ENCODE measurements at places on chromosomes 6 and 20.

- DNase-seq = no peak
Observed at GRCh38 chr6:144939921-144940320, 654.8 kb downstream of the UTRN start.

DNA sequence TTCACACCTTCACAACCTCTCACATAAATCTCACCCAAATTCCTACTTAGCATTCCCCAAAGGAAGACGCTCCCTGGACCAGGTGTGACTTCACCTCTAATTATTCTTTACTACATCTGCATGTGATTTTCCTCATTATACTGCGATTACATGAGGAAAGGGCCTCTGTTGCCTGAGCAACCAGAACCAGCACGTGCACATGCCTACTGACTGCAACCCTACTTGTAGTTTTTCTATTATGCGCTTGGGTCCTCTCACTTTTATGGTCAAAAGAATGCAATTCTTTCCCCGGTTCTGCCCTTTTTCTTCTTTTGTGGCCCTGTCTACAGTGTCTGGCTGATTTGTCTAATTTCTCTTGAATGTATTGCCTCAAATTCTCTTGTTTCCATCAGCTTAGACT, 20.4 kb upstream of the ANKEF1 start:
- DNase-seq = no peak

- no peak for DNase-seq
Observed at GRCh38 chr6:143507358-143508145, 4.0 kb downstream of the FUCA2 start.

GRCh38 chr6:126657561-126658175, 317.8 kb downstream of the CENPW start:
- DNase-seq = peak; percentile 42

GRCh38 chr20:64256282-64256935, 861 bp downstream of the PCMTD2 start:
- DNase-seq = no peak

- DNase-seq = no peak
Observed at GRCh38 chr6:116003668-116004067, 57.0 kb downstream of the FRK start.

- no peak for DNase-seq
Observed at GRCh38 chr6:105072798-105073199, 107.0 kb downstream of the POPDC3 start.

- DNase-seq = no peak
Observed at GRCh38 chr6:71300561-71301168, 12.1 kb downstream of the OGFRL1 start.

GRCh38 chr6:135182071-135183001, 1.2 kb downstream of the MYB start:
- DNase-seq = no peak

DNA sequence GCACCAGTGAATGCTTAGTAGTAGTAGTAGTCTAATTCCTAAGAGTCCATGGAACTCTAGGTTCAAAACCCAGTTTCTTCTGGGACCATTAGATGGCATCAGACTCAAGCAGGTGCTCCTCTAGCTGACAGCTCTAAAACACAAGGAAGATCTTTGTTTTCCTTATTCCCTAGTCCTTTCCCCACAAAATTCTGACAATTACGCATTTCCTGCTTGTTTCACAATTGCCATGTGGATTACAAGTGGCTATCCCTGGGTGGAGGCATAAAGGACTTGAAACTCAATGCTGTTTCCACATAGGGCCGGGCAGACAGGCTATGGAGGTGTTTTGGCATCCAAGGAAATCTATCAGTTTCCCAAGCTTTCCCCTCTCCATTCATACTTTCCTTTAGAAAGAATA, 9.2 kb upstream of the HLA-DOB start:
- peak; percentile 3 for DNase-seq

DNA sequence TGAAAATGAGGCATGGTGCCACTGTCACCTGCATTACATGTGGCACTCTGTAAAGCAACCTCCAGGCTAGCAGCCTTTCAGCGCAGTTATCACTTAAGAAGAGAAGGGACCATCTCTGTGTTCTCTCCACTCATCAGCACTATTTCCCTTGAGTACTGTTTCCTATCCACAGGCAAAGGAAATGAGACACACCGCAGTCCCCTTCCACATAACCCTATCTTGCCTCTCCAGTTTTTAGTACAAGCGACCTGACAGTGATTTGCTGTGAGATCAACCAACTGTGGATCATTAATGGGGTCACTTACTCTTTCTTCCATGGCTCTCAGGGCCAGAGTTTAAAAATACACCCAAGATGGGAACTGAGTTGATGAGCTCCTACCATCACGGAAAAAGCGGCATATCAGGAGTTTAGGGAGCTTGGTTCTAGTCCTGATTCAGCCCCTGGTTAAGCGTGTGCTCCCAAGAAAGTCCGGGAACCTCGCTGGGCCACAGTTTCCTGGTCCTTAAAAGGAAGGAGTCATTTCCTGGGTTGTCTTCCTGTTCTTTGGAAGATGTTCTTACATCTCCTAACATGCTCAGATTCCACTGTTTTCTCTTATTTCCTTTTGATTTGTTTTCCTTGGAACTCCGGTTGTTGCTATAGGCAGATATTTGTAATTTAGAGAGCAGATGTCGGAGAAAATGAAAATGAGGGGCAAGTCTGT, 27.3 kb downstream of the PRDM1 start:
- no peak for DNase-seq

- no peak for DNase-seq
Observed at GRCh38 chr6:106116125-106116832, 30.1 kb downstream of the PRDM1 start.

DNA sequence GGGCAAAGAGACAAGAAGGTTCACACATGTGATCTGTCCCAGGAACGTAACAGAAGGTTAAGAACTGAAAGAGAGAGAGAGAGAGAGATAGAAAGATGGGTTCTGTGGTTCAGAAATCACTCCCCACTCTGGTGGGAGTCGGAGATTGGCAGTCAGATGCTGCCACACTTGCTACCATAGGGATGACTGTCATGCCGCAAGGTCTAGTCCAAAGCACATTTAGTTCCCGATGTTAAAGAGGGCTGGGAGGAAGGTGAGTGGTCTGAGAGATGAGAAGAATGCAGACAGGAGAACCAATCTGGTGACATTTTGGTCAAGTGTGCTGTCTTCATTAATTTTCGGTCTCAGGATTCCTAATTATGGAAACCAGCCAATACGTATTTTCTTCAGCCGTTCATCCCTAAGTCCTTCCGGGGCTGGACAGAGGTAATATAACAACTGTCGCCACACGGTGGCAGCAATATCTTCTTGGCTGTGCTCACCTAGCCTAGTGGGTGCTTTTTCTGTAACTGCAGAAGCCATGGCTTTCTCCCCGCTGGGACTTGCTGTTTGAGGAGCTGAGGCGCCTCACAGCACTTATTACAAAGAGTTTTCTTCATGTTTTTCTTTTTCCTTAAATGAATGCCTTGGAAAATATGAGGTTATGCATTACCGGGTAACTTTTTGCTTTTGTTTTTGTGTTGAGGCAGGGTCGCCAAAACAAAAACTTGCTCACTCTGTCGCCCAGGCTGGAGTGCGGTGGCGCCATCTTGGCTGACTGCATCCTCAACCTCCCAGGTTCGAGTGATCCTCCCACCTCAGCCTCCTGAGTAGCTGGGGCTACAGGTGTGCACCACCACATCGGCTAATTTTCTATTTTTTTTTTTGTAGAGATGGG, 46.0 kb downstream of the SLC35D3 start:
- peak; percentile 54 for DNase-seq

- no peak for DNase-seq
Observed at GRCh38 chr20:9576695-9577094, 62.3 kb downstream of the LAMP5 start.

DNA sequence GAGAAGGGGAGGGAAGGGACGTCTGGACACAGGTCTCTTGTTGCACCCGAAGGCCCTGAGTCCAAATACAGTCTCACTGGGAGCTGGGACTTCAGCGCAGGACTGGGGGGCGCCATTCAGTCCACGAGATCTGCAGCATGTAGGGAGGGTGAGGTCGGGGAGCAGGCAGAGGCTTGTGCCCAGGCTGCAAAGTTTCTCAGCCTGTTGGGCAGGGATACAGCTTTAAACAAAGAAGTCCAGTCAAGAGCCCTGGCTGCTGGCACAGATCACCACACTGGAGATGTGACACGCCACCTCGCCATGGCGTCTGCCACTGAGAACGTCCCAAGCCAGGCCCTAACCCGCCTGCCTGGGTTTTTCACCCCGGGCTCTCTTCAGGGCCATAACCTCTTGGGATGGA, 256.6 kb downstream of the DLL1 start:
- no peak for DNase-seq

GRCh38 chr20:50892394-50892793, 38.8 kb downstream of the ADNP start:
- DNase-seq = no peak

DNA sequence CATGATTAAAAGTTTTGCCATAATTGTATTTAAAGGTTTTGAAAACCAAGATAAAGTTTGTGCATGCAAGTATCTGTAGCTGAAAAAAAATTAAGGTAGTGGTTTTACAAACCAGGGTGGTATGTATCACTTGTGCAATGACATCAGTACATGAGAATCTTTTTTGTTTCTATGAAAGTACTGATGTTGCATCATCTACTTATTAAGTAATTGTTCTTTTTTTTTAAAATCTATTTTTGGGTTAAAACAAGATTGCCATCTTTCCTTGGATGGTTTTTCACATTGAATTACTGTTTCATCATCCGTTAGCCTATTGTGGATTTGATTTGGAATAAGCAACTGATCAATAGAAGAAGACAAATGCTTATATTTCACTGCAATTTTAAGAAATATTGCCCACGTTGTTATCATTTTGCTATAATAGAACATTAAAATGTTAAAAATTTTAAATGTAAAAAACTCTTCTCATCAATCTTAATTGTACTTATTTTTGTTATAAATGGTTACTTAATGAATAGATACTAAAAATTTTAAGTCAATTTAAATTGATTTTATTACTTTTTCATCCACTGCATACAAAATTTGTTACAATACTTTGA, 39.8 kb upstream of the TAGAP start:
- no peak for DNase-seq

GRCh38 chr20:48521121-48521520, 306.7 kb downstream of the PREX1 start:
- DNase-seq = no peak

DNA sequence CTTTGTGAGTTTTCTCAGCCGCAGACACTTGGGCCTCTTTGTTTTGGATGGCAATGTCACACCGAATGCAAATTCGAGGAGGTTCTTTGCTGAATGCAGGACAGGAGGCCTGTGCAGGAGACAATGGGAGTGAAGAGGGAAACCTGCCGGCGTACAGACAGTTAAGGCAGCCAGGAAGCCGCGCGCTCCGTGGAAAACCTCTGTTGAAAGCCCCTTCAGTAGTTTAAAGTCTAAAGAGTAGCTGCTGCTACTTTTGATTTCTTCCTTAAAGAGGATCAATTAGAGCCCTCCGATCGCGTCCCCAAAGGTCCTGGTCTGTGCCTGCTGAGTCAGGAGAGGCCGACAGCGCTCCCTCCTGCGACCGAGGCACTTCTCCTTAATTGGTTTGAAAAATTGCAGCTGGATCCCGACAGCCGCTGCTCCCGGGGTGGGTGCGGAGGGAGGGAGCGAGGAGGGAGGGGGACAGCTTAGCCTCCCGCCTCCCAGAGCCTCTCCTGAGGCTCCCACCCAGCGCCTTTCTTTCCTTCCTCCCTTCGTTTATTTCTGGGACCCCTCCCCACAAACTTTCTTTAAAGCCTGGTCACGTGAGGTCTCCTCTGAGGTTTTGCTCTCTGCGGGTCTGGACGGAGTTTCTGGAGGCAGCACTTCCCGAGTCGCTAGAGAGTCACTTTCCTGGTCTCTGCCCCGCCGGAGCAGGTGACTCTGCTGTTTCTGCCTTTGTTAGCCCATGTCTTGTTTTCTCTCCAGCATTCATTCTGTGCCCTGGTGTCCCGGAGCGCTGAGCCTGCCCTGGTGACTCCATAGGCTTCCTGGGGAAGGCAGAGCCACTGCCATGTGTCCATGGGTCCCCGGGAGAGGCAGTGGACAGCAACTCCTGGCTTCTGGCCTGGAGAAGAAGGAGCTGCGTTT, 22.3 kb upstream of the RPP40 start:
- no peak for DNase-seq

DNA sequence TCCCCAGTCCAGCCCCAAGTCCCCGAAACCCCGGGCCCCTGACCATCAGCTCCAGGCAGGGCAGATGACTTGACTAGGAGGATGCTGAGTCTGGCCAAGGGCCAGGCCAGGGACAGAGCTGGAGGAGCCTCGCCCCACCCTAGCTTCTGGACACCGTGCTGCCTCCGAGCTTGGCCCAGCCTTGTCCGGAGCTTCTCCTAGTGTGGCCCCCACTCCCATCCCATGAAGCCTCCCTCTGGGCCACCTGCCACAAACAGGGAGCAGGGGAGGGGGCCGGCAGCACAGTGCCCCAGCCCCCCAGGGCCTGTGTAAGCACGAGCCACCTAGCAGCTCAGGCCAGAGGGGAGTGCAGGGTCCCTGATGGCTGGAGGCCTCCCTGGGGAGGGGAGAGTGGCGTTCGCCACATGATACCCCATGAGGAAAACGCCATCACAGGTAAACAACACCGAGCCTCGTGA, 5.3 kb downstream of the EEF1A2 start:
- no peak for DNase-seq

DNA sequence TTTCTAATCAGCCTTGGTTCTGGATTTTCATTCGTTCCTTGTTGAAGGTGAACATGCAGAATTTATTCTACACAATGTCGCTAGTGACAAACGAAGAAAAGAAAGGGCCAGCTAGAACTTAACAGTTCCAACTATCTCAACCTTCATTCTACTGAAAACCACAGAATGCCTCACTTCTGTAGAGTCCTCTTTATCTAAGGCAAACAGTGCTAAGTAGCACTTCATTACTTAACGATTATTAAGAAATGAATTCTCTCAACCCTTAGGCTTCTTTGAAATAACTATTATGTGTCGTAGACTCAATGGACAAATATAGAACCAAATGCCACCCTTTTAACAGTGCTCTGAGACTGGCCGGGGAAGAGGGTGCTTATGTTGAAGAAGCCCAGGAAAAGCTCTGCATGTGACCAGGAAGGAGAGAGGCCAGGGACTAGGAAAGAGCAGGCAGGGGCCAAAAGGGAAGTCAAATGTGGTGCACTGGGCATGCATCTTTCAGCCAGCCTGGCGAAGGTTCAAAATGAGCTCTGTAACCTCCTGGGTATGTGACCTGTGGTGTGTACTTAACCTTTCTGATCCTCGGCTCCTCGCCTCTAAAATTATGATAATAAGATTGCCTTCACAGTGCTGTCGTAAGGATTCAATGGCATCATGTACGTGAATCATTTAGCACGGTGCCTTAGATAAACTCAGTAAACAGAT, 55.4 kb upstream of the BMP2 start:
- DNase-seq = no peak

GRCh38 chr20:51378171-51378928, 164.2 kb downstream of the NFATC2 start:
- DNase-seq = no peak

GRCh38 chr20:57327820-57328219, 1.8 kb upstream of the SPO11 start:
- DNase-seq = no peak

- no peak for DNase-seq
Observed at GRCh38 chr6:105620878-105621277, 218.0 kb upstream of the PREP start.

DNA sequence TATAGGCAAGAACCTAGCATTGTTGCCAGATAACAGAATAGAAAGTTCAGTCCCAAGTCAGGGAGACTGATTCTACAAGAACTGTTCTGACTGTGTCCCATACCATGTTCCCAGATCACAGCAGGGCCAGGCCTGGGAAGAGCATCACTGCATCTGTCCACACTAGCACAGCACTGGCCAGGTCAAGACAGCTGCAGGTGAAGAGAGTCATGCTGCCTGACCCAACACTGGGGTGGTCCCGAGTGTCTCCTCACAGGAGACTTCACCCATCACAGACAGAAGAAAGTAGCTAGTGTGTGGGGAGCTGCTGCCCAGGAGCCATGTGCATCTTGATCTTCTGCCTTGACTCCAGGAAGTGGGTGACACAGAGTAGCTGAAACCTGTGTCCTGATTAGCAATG, 1.3 kb upstream of the CST9L start:
- DNase-seq = no peak

Measured in astrocyte of the cerebellum (primary cell).